ENCODE measurements at places on chromosomes 5 and 9. TPM values are rescaled to one million over a fixed set of nuclear protein-coding genes. Genes with fewer than 3 reads are reported as not detected.

NSMF gene
- total RNA-seq: 109 TPM

DYNC2I2 gene
- total RNA-seq: 3.2 TPM

DNA sequence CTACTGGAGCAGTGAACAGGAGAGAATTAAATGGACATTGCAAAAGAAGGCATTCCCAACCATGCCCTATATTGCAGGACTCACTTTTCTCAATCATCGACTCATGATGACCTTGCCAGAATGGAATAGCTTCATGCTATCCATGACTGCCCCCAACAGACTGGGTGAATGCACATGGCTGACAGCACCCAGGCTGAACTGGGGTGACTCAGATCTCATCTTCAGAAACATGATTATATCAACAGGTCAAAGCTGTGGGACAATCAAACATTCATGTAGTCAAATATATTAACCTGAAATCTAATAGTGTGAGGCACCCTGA, 34.7 kb upstream of the MIER3 start:
- H3K27ac ChIP-seq: no peak overlapping the region
- no peaks in the 10 kb centered on the region for H3K4me1 ChIP-seq
- no peaks in the 10 kb centered on the region for H3K36me3 ChIP-seq
- no peak overlapping the region for H3K4me3 ChIP-seq
- H3K27me3 ChIP-seq: no peaks in the 10 kb centered on the region

DNA sequence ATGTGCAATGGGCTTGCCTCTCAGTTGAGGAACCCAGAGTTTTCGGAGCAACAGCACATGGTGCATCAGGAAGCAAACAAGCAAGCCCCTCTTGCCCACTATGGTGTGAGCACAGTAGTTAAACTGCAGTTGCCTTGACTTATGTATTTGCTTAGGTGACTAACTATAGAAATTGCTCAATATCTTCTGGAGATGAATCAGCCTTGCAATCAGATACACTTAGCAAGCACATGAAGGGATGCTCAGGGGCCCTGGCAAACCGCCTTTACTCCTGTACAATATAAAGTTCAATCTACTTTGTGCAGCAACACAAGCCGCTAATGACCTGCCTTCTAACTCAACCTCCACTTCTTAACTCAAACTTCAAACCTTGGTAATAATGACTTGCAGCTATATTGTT, 581.7 kb upstream of the RIOK2 start:
- H3K4me3 ChIP-seq: no peak overlapping the region
- DNase-seq: no peak
- no peaks in the 10 kb centered on the region for H3K4me1 ChIP-seq
- no peaks in the 10 kb centered on the region for H3K36me3 ChIP-seq
- H3K27me3 ChIP-seq: no peaks in the 10 kb centered on the region

GRCh38 chr9:132970324-132971062, 8.0 kb upstream of the GFI1B start:
- peaks cover 6% of the 10 kb centered on the region for H3K4me1 ChIP-seq
- peaks cover 1% of the 10 kb centered on the region for H3K27me3 ChIP-seq
- no peak for DNase-seq
- no peak overlapping the region for H3K27ac ChIP-seq

- H3K27ac ChIP-seq: no peak overlapping the region
- DNase-seq: no peak
- peaks cover 27% of the 10 kb centered on the region for H3K4me1 ChIP-seq
- no peaks in the 10 kb centered on the region for H3K36me3 ChIP-seq
- H3K27me3 ChIP-seq: no peaks in the 10 kb centered on the region
Observed at GRCh38 chr9:19410594-19410993, 1.8 kb downstream of the ACER2 start.
